ENCODE measurements at places on chromosomes 16 and 17.

GRCh38 chr17:47838636-47839035, 2.4 kb downstream of the SCRN2 start:
- no peak for DNase-seq

DNA sequence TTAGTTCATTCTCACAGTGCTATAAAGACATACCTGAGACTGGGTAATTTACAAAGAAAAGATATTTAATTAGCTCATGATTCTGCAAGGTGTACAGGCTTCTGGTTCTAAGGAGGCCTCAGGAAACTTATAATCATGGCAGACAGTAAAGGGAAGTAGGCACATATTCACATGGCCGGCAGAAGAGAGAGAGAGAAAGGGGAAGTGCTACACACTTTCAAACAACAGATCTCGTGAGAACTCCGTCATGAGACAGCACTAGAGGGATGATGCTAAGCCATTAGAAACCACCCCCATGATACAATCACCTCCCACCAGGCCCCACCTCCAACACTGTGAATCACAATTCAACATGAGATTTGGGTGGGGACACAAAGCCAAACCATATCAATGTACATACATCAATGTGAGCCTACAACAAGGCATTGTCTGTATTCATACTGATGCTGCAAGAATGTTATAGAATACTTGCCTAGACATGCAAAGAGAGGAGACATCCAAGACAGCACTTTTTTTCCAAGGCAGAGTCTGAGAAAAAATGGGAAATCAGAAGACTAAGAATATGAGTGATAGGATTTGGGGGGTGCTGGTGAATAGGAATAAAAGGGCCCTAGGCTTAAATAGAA, 114.8 kb upstream of the XYLT1 start:
- no peak for DNase-seq

DNA sequence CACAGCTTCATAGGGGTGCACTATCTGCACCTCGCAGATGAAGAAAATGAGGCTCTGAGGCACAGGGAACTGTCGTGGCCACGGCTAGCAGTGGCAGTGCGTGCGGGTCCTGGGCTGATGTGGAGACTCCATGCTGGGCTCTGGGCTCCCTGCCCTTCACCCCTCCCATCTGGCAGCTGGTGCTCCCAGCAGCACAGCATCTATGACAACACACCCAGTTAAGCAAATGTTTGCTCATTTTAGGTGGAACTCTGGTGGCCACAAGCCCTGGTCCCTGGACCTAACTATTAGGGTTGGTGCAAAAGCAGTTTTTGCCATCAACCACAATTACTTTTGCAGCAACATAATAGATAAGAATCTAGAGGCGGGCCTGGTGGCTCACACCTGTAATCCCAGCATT, 30.9 kb downstream of the IFT140 start:
- DNase-seq, result no peak

- DNase-seq, result no peak
These were observed 5.4 kb downstream of the SPATA2L start for GRCh38 chr16:89695875-89696669.

- no peak for DNase-seq
These were observed 48.5 kb downstream of the SNX11 start for GRCh38 chr17:48155889-48156611.

DNA sequence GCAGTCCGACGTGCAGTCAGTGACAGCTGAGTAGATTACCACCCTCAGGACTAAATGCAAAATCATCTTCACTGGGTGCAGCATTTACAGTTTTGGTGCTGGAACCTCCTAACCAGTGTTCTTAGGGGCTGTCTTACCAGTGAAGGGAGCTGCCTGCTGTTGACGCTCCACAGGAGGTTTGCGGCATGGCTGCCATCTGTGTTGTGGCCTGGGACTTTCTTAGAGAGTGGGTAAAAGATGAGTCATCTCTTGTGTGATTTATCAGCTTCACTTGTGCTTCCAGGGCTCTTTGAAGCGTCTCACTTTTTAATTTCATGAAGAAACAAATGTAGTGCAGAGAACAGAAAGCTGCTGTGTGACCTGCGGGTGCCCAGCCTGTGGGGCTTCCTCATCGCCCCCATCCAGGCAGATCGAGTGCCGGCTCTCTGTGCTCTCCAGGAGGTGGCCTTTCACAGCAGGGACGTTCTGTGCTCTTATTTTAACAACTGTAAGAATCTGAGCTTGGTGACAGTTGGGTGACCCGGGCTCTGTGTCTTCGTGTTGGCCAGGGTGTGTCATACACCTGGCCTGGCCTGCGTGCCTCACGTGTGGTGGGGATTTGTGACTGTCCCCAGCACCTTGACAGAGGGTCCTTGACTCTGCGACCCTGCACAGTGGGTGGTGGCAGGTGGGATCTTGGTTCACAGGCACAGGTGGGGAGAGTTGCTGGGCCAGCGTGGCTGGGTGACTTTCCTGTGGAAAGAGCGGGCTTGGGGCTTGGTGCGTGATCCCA, 24.3 kb upstream of the ZNF750 start:
- DNase-seq, result peak; percentile 12

GRCh38 chr16:69381231-69381630, 4.6 kb downstream of the TERF2 start:
- no peak for DNase-seq

GRCh38 chr17:79047291-79047920, 23.4 kb downstream of the C1QTNF1 start:
- no peak for DNase-seq

DNA sequence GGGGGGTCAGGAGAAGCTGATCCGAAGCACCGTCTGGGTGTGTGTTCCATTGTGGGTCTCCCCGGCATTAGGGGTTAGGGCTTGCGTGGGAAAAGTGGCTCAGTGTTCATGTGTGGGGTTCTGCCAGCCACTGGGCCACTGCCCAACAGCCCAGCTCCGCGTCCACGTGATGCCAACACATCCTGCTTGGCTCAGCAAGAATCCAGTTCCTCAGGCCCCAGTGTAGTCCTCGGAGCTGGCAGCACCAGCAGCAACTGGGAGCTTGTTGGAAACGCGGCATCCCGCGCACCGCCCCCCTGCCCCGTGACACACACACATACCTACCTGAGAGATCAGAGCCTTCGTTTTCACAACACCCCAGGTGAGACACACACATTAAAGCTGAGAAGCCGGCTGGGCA, 18.9 kb downstream of the LGALS9 start:
- no peak for DNase-seq

DNA sequence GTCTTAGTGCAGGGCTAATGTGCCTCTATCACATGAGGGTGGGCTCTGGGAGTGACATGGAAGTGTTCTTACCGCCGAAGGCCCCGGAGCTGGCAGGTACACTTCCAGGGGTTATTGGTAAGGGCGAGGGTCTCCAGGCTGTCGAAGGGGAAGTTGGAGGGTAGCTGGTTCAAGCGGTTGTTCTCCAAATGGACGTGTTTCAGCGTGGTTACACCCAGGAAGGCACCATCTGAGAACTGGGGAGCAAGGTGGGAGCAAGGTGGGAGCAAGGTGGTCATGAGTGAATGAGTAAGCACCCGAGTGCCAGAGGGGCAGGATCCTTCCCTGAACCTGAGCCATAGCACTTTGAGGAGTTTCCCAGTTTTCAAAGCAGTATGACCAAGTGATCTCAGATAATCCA, 3.0 kb downstream of the CHAD start:
- DNase-seq, result no peak

- no peak for DNase-seq
These were observed 15.0 kb downstream of the MYO15B start for GRCh38 chr17:75602644-75603043.

GRCh38 chr16:53132406-53132805, 77.6 kb downstream of the CHD9 start:
- DNase-seq, result no peak

DNA sequence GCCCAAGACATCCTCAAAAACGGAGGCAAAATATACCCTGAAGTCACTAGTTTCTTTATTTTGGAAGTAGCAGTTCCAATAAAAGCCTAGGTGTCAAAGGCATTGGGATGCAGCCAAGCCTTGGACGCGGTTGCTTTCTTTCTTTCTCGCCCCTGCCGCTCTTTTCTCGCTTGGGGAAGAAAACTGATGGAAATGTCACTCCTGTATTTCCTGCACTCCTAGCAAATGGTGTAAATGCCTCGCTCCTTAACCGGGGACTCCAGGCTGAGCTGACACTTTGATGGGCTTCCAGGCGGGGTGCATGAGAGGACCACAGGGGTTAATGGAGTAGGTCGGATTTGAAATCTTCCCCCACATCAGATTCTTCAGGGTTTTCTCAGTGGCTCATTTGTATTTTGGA, 114.1 kb downstream of the FOXL1 start:
- no peak for DNase-seq

DNA sequence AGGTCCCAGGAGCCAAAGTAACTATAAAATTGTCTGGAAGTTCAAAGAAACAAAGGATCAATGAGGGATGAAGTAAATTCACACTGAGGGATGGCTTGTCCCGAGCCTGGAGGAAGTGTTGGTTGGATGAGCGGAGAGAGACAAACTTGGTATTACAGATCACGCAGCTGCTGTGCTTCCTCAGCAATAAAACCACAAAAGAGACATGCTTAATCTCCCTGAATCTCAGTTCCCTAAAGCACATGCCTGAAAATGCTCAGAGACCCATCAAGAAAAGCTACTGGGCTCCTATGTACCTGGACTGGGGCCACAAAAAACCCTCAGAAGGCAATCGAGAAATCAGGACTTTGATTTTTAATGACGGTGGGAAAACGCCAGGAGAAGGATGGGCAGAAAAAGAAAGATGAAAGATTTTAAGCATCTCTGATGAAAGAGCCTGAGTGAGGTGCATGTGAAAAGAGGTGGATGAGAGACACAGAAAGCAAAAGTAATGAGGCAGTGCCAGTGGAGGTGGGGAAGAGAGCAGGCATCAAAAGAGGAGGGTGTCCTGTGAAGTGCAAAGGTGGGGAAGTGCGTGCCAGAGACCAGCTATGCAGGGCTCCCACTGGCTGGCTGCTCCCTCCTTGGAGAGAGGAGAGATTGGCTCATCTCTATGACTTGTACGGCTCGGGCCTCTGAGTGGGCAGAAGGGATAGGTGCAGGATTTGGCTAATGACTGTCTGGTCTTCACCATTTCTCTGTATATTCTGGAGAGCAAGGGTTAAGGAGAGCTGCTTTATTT, 143.7 kb downstream of the ABCC12 start:
- no peak for DNase-seq

DNA sequence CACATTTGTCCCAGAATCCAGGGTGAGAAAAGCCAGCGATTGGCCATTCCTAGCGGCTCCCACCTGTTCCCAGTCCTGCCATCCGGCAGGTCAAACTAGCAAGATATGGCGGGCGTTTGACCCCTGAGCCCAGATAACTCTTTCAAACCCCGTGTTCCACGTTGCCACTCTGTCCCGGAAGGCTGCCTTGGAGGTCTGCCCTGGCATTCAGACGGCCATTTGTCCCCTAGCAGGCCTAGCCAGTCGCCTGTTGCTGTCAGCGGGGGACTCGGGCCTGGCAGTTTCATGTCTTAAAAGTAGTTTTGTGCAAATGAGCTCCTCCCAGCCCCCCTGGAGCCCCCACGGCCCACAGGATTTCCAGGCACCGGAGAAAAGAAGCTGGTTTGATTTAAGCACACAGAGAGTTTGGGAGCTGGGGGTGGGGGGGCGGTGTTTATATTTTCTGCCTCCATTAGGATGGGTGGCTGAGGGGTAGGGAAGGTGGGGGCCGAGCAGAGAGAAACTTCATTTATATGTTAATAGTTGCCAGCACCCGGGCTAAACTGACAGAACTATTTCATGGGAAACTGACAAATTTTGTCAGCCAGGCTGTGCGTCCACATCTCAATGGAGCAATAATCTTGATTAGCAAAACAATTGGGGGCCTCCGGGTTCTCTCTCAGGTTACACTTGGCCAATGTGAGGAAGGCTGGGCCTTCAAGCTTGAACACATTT, 240.9 kb upstream of the SALL1 start:
- DNase-seq, result no peak

DNA sequence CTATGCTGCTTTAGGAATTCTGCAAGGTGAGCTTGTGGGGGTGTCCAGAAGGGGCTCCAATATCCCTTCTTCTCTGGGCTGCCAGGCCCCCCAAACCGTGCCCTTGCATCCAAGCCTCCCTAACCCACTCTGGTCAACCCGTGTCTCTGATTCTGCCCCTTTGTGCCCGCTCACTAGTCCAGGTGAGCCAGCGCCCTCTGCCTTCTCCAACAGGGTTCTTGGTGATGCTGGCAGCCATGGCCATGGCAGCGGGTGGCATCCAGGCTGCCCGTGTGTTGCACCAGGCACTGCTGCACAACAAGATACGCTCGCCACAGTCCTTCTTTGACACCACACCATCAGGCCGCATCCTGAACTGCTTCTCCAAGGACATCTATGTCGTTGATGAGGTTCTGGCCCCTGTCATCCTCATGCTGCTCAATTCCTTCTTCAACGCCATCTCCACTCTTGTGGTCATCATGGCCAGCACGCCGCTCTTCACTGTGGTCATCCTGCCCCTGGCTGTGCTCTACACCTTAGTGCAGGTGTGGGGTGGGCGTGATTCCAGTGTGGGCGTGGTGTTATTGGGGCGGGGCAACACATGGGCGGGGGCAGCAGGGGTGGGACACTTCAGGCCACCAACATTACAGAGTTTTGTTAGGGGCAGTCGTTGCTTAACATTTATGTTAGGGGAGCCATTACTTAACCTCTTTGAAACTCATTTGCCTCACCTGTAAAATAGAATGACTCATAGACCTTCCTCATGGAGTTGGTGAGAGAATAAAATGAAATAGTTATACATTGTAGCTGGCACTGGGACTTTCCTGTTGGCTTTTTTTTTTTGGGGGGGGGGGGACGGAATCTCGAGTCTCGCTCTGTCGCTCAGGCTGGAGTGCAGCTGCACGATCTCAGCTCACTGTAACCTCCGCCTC, 31.4 kb downstream of the ANKRD40 start:
- DNase-seq, result no peak

- DNase-seq, result no peak
These were observed 48.0 kb downstream of the SHCBP1 start for GRCh38 chr16:46573008-46573833.

GRCh38 chr16:1776991-1777374, 4.0 kb upstream of the MRPS34 start:
- DNase-seq, result no peak

DNA sequence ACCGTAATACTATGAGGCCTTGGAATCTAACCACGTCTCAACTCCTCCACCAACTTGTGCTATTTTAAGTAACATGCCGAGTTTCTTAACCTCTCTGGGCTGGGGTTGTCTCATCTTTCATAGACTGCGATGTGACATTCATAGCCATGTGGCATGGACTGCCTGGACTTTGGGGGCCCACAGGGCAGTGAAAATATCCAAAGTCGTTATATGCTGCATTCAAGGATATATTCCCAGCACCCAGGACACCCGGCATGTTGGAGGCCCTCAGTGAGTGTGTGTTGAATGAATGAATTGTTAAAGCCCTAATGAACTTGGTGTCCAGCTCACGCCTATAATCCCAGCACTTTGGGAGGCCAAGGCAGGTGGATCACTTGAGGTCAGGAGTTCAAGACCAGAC, 203.1 kb downstream of the CBLN1 start:
- no peak for DNase-seq

DNA sequence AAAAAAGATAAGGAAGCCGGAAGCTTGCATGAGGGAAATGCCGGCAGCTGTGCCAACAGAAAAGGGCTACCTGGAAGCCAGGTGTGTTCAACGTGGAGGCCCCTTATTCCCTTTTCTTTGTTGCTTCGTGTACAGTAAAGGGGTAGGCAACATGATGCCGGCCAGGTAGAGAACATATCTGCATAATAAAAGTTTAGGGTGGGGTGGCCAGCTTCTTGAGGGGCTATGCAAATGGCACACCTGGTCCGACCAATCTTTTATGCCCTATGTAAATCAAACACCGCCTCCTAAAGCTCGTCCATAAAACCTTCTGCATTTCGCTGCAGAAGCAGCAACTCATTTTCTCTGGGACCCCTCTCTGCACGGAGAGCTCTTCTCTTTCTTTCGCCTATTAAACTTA, 911.6 kb downstream of the KCNJ2 start:
- DNase-seq, result no peak

GRCh38 chr16:27758544-27758943, 208.6 kb downstream of the KATNIP start:
- no peak for DNase-seq

Data from amniotic stem cell (primary cell).